Effector memory CD8-positive, alpha-beta T cell (primary cell): ENCODE measurements at places on chromosomes 11 and 22.

DNA sequence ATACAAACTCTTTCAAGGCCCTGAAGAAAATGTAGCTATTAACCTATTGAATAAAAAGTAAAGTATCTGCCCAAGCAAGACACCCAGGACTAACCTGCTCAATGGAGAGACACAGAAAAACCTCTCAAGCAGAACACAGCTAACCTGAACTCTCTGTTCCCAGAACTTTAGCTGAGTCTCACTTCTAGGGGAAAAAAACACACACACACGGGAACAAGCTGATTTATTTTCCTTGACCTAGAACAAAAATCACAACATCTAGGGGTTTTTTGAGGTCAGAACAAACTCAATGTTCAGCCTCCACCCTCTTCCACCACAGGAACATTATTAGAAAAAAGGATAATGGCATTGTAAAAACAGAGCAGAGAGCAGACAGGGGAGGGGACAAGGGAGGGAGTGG lies 121.6 kb downstream of the BBOX1 start:
- DNase-seq = no peak
- no peak overlapping the region for H3K27ac ChIP-seq
- no peak overlapping the region for H3K4me3 ChIP-seq
- no peaks in the 10 kb centered on the region for H3K36me3 ChIP-seq
- peaks cover 5% of the 10 kb centered on the region for H3K27me3 ChIP-seq

- no peaks in the 10 kb centered on the region for H3K27me3 ChIP-seq
- no peak overlapping the region for H3K4me3 ChIP-seq
- peaks cover 35% of the 10 kb centered on the region for H3K4me1 ChIP-seq
- H3K36me3 ChIP-seq = peaks cover 22% of the 10 kb centered on the region
Measured at GRCh38 chr22:40224702-40225101, 47.0 kb downstream of the TNRC6B start.

DNA sequence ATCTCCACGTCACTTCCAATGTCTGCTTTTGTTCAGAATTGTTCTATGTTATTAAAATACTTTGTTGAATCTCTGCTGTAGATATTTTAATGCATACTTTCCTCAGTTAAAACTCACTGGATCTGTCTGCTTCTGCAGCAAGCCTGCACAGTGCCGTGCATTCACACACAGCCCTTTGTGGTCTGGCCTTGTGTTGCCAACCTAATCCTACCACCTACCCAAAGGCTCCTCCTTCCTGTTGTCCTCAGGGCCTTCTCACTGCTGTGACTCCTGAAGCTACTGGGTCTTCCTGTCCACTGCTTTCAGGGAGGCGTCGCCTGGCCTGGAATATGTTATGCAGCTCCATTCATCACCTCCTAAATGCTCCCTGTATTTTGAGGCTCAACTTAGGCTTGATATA lies 67.0 kb downstream of the PPP6R3 start:
- DNase-seq = no peak
- peaks cover 38% of the 10 kb centered on the region for H3K4me1 ChIP-seq
- H3K27me3 ChIP-seq = no peaks in the 10 kb centered on the region
- peak overlapping the region; percentile 3 for H3K4me3 ChIP-seq

DNA sequence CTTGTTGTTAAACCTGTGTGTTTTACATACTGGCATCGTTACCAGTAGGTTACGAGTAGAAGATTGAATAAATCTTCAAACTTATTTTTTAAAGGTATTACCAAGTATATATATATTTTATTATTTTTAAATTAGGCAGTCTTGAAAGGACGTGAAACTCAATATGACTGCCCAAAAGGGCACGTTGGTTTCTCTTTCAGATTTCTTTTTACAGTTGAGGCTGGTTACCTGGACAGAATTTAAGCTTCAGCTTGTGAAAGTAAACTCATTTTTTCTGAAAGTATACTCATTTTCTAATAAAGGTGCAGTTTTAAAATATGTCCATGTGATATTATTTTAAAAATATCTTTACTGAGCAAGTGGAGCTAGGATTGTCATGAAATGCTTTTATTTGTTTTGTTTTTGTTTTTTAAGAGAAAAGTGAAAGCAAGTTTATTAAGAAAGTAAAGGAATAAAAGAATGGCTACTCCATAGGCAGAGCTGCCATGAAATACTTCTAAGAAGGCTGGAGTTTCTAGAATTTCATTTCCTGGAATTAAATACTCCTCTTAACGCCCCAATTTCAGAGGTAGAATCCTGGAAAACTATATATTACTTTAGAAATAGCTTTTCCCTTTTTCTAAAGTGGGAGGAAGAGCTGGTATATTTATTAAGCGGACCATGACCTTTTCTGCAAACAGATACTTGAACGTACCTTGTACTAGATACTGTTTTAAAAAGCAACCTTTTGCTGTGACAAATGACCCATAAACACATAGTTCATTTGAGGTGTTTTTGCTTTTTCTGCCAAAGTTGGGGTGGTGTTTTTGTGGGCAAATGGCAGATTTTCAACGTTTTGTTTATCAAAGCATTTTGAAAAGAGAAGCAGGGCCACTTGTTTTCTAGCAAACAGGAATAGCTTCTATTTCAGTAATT lies 1.9 kb downstream of the FBXO7 start:
- H3K4me3 ChIP-seq = no peak overlapping the region
- no peaks in the 10 kb centered on the region for H3K27me3 ChIP-seq
- DNase-seq = no peak
- peak overlapping the region; percentile 88 for H3K27ac ChIP-seq

DNA sequence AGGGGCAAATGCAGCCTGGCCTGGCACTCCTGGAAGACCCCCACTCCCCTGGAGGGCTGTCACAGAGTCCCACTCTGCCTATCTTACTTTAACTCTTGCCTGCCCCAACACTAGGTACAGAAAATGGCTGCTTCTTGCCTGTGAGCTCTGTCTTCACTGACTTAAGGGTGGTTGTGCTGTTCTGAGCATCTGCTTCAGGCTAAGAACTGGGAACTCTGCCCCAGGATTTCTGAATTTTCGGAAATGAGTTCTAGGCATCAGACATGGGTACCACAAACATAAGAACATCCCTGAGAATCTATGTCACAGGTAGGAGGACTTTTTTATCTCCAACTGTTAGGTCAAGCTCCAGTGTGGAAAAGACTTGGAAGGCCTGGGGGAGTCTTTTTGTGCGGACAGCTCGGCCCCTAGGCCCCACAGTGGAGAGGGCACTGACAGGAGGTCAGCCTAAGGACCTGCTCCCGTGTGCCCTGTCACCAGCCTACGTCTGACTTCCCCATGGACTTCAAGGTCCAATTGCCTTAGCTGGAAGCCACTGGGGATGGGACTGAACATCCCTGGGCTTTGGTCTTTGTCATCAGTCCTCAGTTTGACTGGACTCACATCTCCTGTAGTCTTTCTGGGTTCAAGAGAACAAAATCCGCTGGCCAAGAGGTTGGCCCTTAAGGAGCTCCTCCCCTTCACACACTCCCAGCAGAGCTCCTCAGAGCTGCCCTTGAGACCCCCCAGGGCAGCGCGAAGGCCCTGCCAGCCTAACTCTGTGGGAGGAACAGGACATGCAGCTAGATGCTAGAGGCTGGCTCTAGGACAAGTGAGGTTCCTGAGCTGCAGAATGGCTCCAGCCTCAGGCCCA lies 31.9 kb downstream of the PPP2R1B start:
- H3K27me3 ChIP-seq = no peaks in the 10 kb centered on the region
- H3K36me3 ChIP-seq = peaks cover 7% of the 10 kb centered on the region
- no peak for DNase-seq
- peak overlapping the region; percentile 46 for H3K27ac ChIP-seq
- H3K4me1 ChIP-seq = no peaks in the 10 kb centered on the region
- H3K4me3 ChIP-seq = no peak overlapping the region

GRCh38 chr11:123233975-123234334 lies 38.9 kb upstream of the CLMP start:
- peaks cover 11% of the 10 kb centered on the region for H3K4me1 ChIP-seq
- DNase-seq = no peak
- no peaks in the 10 kb centered on the region for H3K36me3 ChIP-seq
- H3K4me3 ChIP-seq = peak overlapping the region; percentile 65
- peak overlapping the region; percentile 90 for H3K27ac ChIP-seq
- H3K27me3 ChIP-seq = peaks cover 7% of the 10 kb centered on the region

DNA sequence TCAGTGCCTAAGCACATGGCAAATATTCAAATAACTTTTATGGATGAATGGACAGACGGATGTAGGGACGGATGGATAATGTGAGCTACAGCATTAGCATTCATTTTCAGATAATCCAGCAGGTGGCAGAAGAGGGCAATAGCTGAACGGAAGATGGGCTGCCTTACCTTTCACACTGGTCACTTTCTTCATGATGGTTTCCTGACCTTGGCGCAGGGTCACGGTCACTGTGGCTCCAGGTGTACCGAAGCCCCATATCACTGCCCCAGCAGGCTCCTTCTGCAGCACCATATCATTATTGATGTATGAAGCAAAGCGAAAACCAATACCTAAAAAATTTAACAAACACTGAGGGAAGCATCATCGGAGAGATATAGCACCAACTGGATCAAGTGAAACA lies 4.3 kb downstream of the SIAE start:
- peaks cover 23% of the 10 kb centered on the region for H3K36me3 ChIP-seq
- no peak overlapping the region for H3K4me3 ChIP-seq
- H3K27me3 ChIP-seq = no peaks in the 10 kb centered on the region
- peak; percentile 54 for DNase-seq
- H3K27ac ChIP-seq = no peak overlapping the region
- H3K4me1 ChIP-seq = peaks cover 9% of the 10 kb centered on the region

GRCh38 chr22:26748845-26749244 lies 91.5 kb downstream of the MIAT start:
- no peak overlapping the region for H3K27ac ChIP-seq
- H3K27me3 ChIP-seq = no peaks in the 10 kb centered on the region
- peaks cover 9% of the 10 kb centered on the region for H3K4me1 ChIP-seq

DNA sequence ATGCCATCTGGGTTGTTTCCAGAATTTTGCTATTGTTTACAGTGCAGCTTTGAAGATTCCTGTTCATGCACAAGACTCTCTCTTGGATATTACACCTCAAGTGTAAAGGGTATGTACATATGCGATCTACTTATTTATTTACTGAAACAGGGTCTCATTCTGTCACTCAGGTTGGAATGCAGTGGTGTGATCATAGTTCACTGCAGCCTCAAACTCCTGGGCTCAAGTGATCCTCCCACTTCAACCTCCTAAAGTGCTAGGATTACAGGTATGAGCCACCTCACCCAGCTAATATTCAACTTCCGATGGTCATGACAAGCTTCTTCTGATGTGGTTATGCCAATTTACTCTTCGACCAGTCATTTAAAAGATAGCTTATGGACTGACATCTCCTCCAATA lies 158.1 kb upstream of the PITPNB start:
- H3K4me3 ChIP-seq = no peak overlapping the region
- no peak for DNase-seq
- H3K36me3 ChIP-seq = no peaks in the 10 kb centered on the region
- H3K4me1 ChIP-seq = no peaks in the 10 kb centered on the region
- no peak overlapping the region for H3K27ac ChIP-seq
- H3K27me3 ChIP-seq = peaks cover 8% of the 10 kb centered on the region

- H3K4me1 ChIP-seq = peaks cover 25% of the 10 kb centered on the region
- H3K4me3 ChIP-seq = no peak overlapping the region
- peak overlapping the region; percentile 5 for H3K27ac ChIP-seq
- DNase-seq = no peak
- H3K27me3 ChIP-seq = no peaks in the 10 kb centered on the region
Measured at GRCh38 chr11:110447897-110448745, 18.4 kb downstream of the FDX1 start.

- no peak overlapping the region for H3K4me3 ChIP-seq
- peaks cover 58% of the 10 kb centered on the region for H3K27me3 ChIP-seq
- no peaks in the 10 kb centered on the region for H3K4me1 ChIP-seq
- no peak for DNase-seq
Measured at GRCh38 chr11:113179181-113179704, 135.1 kb upstream of the TTC12 start.

DNA sequence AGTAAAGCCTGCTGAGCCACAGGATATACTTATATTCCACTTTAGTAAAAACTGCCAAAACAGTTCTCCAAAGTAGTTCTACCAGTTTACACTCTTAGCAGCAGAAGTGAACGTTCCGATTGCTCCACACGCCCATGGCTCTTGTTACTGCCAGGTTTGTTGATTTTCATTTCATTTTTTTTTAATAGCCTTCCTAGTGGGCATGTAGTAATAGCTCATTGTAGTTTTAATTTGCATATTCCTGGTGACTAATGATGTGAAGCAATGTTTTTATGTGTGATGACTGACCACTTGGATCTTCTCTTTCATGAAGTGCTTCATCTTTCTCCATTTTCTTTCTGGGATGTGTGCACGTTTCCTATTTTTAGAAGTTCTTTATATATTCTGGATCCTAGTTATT lies 4.8 kb upstream of the C11orf97 start:
- H3K4me1 ChIP-seq = peaks cover 7% of the 10 kb centered on the region
- DNase-seq = no peak
- peaks cover 17% of the 10 kb centered on the region for H3K36me3 ChIP-seq
- peaks cover 7% of the 10 kb centered on the region for H3K27me3 ChIP-seq
- H3K27ac ChIP-seq = no peak overlapping the region

GRCh38 chr11:109869536-109869935 lies 223.7 kb upstream of the ZC3H12C start:
- no peak overlapping the region for H3K27ac ChIP-seq
- no peak for DNase-seq
- no peaks in the 10 kb centered on the region for H3K27me3 ChIP-seq

DNA sequence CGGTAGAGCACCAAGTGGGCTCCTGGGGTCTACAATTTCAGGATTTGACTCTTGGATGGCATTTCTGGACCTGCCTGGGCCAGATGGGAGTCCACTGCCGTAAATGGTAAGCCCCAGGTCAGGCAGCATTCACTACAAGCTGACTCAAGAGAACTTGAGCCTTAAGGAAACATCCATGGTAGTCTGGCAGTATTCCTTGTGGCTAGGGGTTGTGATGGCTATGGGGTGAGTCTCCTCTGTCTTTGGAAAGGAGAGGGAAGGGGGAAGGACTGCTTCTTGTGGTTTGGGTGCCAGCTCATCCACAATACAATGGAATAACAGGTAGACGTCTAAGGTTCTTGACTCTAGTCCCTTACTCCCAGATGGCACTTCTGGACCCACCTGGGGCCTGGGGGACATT lies 32.3 kb upstream of the POU2AF2 start:
- no peak overlapping the region for H3K4me3 ChIP-seq
- H3K36me3 ChIP-seq = no peaks in the 10 kb centered on the region
- no peaks in the 10 kb centered on the region for H3K4me1 ChIP-seq
- H3K27me3 ChIP-seq = peaks cover 16% of the 10 kb centered on the region
- DNase-seq = no peak

DNA sequence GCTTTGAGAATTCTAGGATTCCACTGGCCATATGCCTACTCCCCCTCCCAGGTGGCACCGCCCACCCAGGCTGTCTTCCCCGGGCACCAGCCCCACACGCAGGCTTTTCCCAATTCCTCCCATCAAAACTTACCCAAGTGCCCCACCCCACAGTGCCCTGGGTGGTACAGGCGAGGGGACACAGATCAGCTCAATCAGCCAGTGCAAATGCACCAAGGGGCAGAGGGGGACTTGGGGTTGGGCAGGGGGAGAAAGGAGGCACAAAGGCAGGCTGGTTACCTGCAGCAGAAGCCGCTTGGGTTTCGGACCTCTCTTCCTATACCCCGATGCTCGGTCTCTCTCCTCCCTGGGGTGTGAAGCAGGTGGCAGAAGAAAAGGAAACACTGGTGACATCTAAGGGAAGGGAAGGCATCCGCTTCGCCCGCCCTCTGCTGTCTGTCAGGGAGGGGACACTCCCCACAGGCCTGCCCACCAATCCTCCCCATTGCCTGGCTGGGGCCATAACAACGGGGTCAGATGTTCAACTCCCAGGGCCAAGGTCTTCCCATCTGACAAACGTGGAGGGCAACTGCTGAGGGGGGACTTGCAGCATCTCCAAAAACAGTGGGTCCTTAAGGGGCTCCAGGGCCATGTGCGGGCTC lies 14.0 kb downstream of the CBX7 start:
- no peak overlapping the region for H3K4me3 ChIP-seq
- peaks cover 18% of the 10 kb centered on the region for H3K36me3 ChIP-seq
- no peak overlapping the region for H3K27ac ChIP-seq
- H3K4me1 ChIP-seq = peaks cover 4% of the 10 kb centered on the region
- DNase-seq = no peak
- H3K27me3 ChIP-seq = no peaks in the 10 kb centered on the region
